ENCODE measurements at places on chromosomes 13 and 19.

DNA sequence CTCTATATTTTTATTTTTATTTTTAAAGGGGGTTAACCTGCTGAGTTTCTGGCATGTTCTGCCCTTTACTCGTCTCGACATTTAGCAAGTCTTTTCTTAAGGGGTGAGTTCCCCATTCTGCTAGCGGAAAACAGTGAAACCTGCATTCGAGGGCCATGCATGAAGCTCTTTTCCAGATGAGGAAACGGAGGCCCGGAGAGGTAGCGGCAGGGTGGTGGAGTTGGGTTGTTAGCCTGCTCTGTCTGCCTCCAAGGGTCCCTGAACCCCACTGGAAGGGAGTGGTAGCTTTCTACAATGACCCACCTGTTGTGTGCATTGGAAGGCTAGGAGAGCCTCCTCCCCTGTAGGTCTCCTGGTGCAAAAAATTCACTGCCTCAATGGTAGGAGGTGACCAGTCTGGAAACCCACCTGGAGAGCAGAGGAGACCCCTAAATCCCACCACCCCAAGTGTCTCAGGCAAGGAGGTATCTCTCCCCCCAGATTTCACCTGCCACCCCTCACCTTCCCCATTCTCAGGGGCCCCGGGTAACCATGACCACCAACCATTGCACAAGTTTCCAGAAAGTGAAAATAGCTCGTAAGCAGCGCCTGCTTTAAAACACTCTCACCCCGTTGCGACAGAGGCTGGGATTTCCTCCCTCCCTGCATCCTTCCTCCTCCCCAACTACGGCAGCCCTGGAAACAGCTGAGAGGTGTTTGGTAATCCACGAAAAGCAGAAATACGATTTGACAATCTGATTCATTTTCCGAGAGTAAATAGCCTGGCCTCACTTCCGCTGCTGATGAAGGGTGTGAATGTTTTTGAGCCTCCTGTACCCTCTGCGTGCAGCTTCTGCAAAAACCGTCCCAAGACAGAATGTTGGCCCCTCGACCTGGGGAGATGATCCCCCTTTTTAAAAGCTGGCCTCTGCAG is 3.5 kb downstream of the KLF2 start:
- peak; percentile 79 for DNase-seq

- no peak for DNase-seq
These were observed 19.3 kb upstream of the SDHAF1 start for GRCh38 chr19:35975608-35976214.

DNA sequence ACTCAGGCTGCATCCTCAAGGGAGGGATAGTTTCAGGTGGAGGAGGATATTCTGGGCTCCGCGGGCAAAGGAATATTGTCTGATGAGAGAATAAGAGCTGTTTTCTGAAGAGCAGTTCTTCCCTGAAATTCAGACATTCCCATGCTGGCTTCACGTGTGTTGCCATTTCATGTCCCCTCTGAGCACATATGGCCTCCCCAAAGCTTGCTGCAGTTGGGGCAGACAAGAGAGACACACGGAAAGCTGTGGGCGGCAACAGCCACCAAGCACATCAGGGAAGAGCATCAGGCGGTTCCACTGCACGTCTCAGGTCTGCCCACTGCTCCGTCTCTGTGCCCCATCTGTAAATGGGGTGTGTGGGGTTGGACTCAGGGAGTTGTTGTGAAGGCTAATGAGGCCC is 247.5 kb upstream of the TSHZ3 start:
- DNase-seq: no peak

DNA sequence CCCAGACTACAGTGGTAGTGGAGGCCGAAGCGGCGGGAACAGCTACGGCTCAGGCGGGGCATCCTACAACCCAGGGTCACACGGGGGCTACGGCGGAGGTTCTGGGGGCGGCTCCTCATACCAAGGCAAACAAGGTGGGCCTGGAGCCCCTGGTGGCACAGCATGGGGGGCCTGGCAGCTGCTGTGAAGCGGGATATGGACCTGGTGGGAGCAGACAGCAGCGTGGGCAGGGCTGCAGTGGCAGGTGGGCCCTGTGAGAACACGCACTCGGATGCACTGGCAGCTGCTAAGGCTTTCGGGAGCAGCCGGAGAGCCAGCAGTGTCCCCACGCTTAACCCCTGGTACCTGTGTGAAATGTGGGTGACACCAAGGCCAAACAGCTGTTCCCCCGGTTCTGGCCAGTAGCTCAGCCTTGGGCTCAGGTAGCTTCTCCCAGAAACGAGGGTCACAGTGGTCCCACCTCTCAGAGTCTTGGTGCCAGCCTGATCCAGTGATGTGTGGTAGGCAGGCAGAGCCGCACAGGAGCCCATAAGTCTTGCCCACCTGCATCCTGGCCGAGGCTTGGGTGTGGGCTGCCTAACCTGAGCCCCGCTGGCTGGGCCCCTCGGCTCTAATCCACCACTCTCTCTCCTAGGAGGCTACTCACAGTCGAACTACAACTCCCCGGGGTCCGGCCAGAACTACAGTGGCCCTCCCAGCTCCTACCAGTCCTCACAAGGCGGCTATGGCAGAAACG is 12.5 kb upstream of the QTRT1 start:
- DNase-seq: no peak

GRCh38 chr19:53977429-53977990 is 13.9 kb upstream of the CACNG6 start:
- peak; percentile 51 for DNase-seq

DNA sequence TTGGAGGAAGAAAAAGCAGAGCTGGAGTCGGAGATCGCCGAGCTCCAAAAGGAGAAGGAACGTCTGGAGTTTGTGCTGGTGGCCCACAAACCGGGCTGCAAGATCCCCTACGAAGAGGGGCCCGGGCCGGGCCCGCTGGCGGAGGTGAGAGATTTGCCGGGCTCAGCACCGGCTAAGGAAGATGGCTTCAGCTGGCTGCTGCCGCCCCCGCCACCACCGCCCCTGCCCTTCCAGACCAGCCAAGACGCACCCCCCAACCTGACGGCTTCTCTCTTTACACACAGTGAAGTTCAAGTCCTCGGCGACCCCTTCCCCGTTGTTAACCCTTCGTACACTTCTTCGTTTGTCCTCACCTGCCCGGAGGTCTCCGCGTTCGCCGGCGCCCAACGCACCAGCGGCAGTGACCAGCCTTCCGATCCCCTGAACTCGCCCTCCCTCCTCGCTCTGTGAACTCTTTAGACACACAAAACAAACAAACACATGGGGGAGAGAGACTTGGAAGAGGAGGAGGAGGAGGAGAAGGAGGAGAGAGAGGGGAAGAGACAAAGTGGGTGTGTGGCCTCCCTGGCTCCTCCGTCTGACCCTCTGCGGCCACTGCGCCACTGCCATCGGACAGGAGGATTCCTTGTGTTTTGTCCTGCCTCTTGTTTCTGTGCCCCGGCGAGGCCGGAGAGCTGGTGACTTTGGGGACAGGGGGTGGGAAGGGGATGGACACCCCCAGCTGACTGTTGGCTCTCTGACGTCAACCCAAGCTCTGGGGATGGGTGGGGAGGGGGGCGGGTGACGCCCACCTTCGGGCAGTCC is 5.0 kb downstream of the FOSB start:
- no peak for DNase-seq

- no peak for DNase-seq
These were observed 42.7 kb downstream of the ARHGAP35 start for GRCh38 chr19:46903458-46903857.
